ENCODE measurements at places on chromosomes 2 and 18.

- no peak for DNase-seq
Measured at GRCh38 chr18:7733642-7734041, 166.5 kb downstream of the PTPRM start.

GRCh38 chr18:31617031-31617717, 25.5 kb downstream of the TTR start:
- no peak for DNase-seq

GRCh38 chr2:241842620-241843211, 16.0 kb downstream of the PDCD1 start:
- DNase-seq, result peak; percentile 74

DNA sequence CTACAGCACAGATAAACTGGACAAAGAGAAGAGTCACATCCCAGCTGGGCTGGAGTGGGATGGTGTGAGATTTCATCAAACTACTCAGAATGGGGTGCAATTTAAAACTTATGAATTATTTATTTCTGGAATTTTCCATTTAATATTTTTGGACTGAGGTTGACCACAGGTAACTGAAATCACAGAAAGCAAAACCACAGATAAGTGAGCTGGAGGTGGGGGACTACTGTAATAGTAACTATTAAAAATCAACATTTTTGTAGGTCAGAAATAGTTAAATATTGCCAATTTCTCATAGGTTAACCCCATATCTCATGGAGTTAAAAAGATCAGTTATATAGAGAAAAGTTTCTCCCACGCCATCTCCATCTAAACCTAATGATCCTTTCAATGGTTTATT, 88.1 kb downstream of the SPOPL start:
- DNase-seq, result no peak

GRCh38 chr2:238875471-238876231, 27.8 kb downstream of the TWIST2 start:
- no peak for DNase-seq

DNA sequence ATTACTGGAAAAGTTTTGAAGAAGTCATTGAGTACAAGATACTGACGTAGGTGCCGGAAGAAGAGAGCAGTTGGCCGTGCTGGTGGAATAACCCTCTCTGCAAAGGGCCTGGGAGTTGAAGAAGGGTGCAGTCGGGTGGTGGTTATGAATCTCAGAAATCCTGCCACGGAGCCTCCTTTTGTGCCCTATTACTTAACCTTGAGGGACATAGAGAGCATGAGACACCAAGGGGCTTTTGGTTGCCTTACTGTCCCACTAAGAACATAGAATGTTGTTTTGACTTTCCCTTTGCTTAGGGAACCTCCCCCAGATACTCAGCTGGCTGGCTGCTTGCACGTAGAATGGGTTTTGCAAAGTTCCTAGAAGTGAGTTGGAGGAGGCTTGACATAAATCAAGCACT, 1.3 kb upstream of the CD28 start:
- DNase-seq, result peak; percentile 78

DNA sequence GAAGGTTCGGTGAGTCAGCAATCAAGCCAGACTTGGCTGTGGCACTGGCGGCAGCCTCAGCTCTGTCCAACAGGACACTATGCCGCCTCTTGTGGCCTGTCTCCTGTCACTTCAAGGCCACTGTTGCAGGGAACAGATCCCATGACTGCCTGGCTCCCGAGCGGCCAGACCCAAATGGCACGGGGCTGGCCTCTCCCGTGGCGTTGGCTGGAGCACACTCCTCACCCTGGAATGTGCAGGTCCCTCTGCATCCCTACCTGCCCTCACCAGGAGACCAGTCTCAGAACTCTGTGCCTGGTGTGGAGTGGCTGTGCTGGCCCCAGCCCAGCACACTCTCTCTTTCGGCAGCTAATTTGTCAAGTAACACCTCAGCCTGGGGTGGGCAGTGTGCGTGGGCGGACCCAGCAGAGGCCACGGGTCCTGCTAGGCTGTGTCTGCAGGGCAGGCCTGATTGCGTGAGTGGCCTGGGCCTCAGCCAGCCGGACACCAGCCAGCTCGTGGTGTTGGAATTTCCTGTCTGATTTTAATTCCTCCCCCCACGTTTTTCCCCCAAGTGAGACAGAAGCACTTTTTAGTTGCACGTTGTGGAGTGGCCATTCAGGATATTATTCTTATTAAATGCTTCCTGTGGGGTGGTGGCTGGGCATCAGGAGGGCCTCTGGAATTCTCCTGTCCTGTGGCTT, 179.3 kb downstream of the GLI2 start:
- no peak for DNase-seq

DNA sequence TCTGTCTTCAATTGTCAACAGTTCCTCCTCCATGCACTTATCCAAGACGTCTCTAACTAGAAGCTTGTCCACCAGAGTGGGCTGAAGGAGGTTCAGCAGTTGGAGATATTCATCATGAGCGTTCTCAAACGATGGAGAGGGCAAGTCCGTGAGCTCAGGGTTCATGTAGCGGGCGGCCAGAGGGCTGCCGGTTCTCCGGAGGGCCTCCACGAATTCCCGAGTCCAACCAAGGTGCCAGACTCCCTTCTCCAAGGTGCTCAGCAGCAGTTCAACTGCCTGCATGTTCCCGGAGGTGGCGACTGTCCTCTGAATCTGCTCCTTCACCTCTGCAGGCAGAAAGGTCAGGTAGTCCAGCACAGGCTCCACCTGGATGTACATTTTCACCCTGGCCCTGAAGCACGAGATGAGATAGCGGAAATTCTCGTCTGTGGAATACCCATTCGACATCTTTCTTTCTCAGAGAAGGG, 590 bp downstream of the IFIH1 start:
- peak; percentile 46 for DNase-seq

- DNase-seq, result no peak
Measured at GRCh38 chr2:169023161-169023560, 8.0 kb downstream of the ABCB11 start.

DNA sequence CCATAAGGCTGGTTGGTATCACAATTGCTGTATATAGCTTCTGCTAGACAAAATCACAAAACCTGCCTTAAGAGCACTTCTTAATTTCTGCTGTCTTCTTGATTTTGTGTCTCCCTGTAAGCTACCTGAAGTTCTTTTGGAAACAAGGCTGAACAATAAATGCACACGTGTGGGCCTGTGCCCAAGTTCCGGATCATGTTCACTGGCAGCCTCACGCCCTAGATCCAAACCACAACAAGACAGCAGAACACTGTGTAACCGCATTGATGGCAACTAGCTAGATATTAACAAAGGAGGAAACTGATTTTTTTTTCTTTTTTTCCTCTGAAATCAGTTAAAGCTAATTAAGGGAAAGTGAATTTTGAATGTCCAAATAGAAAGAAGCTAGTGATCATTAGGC, 81.5 kb upstream of the LYPD6B start:
- DNase-seq, result no peak

- no peak for DNase-seq
Measured at GRCh38 chr2:113407446-113408099, 29.9 kb upstream of the ZNG1B start.

GRCh38 chr18:73647391-73647790, 500.2 kb downstream of the FBXO15 start:
- no peak for DNase-seq

GRCh38 chr2:195656161-195656858, 716 bp upstream of the SLC39A10 start:
- no peak for DNase-seq

- no peak for DNase-seq
Measured at GRCh38 chr2:124824441-124824840, 799.4 kb downstream of the CNTNAP5 start.

- no peak for DNase-seq
Measured at GRCh38 chr2:177445200-177445599, 52.6 kb downstream of the AGPS start.
